ENCODE measurements at places on chromosomes 2 and 18. TPM values are rescaled to one million over a fixed set of nuclear protein-coding genes. Genes with fewer than 3 reads are reported as not detected.

DNA sequence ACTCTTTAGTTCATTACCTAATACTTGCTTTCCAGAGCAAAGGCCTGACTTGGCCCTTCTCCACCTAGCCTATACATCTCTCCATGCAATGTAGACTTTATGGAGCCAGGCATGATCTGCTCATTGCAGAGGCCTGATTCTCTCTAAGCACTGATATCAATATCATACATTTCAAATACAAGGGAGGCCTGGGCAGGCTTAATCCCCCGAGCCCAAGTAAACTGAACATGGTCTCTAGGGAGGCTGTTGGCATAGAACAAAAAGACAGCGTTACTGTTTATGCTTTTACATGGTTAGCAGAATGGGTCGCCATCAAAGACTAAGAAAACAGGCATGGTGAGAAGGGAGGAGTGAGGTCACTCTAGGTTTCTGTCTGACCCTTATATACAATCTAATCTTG is 695.1 kb downstream of the ZEB2 start:
- DNase-seq: no peak

GRCh38 chr2:165369131-165369897 is 100.2 kb upstream of the CSRNP3 start:
- DNase-seq: peak; percentile 51

GRCh38 chr2:212156088-212156487 is 382.5 kb downstream of the ERBB4 start:
- DNase-seq: no peak

DNA sequence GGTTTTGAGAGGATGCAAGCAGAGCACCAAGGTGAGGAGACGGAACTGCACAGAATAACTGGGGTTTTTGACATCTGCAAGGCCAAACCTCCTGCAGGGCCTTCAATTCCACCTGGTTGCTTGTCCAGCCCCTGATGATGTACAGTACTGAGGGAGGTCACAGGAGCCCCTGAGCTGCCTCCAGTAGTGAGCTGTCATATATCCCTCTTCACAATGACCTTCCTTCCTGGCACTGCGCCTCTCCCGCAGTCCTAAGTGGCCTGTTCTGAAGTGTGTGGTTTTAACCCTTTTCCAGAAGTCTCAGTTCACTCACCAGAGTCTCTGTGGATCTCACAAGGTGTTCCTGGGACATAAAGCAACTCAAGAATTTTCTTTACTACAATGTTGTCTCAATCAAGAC is 45.3 kb downstream of the LRRTM1 start:
- DNase-seq: no peak

DNA sequence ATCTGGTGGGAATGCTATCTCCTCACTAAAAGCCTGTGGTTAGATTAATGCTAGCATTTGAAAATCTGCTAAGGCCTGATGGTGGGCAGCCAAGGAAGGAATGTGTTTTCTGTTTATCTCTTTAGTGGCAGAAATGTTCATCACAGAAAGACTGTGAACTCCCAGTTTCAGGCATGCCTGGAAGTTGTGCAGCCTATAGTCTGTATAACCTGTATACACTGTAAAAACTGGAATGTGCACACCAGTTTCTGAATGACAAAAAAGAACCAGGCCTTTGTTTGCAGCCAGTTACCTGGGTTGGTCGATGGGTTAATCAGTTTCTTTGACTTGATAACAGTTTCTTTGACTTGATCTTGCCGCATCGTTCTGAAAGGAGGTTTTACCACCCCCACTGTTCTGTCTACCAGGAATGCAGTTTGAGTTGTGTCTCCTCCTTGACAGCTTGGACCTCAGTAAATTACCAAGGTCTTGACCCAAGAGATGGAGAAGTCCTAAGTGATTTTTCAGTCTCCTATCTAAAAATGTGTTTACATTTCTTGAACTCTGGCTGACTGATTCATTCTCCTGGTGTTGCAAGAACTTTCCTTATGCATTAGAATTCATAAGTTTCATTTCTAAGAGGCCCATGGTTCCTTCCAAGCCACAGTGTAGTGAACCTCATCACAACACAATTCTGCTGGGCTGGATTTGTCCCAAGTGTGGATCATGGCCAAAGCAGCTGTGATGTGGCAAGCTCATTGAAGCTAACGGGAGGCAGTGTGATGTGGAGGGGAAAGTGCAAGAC is 62.2 kb downstream of the KIAA2012 start:
- no peak for DNase-seq

- DNase-seq: no peak
Observed at GRCh38 chr2:8424997-8425900, 256.6 kb upstream of the ID2 start.

GRCh38 chr18:6650747-6651146 is 78.8 kb upstream of the ARHGAP28 start:
- no peak for DNase-seq

GRCh38 chr2:168686452-168687191 is 115.8 kb upstream of the NOSTRIN start:
- DNase-seq: no peak

GRCh38 chr2:222355860-222356259 is 57.1 kb upstream of the PAX3 start:
- no peak for DNase-seq

DNA sequence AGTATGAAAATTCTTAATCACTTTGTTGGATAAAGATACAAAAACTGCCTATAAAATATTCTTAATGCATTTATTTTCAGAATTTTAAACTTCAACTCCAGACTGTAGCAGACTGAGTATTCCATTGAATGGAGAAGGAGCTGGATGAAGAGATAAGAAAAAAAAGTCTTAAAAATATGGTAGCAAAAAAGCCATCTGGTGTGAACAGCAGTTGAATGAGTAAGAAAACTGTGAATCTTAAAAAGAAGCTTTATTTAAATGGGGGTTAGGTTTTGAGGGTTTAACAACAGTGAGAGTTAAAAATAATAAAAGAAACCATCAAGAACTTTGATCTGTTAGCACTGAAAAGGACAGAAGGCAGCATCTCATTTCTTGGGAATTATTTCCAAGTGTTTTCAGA is 91.5 kb downstream of the KCNH7 start:
- no peak for DNase-seq

DNA sequence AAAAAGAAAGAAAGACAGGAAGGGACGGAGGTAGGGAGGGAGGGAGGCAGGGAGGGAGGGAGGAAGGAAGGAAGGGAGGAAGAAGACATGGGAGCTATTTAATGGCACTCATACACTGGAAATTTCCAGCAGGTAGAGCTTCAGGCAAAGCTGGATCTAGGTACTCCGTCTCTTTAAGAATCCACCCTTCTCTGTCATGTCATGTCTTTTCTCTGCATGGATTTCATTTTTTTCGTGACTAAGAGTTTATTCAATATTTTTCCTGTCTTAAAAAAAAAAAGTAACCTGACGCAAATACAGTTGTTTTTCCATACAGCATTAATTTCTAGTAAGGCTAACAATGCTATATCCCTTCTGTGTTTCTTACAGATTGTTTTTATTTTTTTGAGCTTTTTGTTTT is 56.3 kb upstream of the MCFD2 start:
- no peak for DNase-seq

DNA sequence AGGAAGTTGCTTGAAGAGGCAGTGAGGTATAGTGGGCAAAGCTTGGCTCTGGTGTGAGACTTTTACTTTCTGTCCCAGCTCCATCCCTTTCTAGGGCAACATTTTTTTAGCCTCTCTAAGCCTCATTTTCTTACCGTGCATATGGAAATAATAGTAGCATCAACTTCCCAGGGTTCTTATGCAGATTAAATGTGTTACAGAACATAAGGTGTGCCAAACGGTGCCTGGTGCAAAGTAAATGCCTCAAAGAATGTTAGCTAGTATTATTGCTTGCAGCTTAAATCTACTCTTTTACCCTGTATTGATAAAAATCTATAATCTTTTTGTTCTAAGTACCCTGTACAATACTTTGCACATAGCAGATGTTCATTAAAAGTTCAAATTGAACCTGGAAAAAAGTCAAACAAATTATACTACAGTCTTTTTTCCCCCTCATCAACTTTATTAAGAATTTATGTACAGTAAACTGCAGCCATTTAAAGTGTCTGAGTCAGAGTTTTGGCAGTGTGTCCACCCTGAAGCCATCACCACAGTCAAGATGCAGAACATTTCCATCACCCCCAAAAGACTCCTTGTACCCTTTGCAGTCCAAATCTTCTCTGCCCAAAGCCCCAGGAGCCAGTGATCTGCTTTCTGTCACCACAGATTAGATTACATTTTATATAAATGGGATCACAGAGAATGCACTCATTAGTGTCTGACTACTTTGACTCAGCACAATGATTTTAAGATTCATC is 10.6 kb downstream of the MAPRE2 start:
- no peak for DNase-seq

- no peak for DNase-seq
Observed at GRCh38 chr18:2223849-2224248, 347.5 kb downstream of the METTL4 start.

DNA sequence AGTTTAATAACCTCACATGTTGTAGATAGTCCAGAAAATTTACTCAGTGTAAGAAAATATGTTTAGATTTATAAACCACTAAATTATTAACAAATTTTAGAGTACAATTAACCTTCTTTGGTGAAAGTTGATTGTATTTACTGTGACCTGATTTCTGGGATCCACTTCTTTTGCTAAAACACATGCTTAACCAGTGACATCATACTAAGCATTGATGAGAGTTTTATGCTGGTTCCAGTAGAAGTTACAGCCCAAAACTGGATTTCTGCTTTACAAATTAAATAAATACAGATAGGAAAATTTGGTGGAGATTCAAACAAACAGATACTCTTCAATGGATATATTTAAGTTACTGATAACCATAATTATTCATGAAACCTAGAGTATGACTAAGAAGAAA is 40.9 kb downstream of the RBBP8 start:
- no peak for DNase-seq

DNA sequence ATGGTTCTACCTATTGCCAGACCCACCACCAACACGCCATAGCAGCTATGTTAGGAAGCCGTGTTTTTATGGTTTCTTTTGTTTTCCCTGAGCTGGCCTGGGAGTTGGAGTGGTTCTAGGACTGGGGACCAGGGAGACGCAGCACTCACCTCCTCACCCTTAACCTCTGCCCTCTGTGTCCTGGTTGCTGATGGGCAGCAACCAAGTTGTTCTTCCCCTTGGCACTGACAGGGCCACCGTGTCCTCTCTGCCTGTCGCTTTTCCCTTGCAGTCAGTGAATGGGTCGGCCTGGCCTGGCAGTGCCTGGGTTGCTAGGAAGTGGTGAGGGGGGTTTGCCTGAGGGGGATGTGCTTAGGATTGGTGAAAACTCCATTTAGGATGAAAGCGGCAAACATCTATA is 197.1 kb upstream of the GATA6 start:
- DNase-seq: no peak

DNA sequence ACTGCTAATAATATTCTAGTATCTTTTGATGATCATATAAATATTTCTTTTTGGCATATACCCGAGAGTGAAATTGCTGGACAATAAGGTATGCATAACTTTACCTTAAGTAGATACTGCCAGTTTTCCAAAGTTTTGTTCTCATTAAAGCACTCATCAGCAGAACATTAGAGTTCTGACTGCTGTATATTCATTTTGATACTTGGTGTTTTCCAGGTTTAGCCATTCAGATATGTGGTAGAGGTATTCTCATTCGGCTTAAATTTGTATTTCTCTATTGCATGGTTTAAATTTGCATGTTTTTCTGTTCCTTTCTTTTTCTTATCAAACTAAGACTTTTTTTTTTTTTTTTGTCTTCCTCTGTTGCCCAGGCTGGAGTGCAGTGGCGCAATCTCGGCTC is 18.2 kb downstream of the CYBRD1 start:
- DNase-seq: no peak

- DNase-seq: no peak
Observed at GRCh38 chr2:123958011-123958410, 67.1 kb upstream of the CNTNAP5 start.

DNA sequence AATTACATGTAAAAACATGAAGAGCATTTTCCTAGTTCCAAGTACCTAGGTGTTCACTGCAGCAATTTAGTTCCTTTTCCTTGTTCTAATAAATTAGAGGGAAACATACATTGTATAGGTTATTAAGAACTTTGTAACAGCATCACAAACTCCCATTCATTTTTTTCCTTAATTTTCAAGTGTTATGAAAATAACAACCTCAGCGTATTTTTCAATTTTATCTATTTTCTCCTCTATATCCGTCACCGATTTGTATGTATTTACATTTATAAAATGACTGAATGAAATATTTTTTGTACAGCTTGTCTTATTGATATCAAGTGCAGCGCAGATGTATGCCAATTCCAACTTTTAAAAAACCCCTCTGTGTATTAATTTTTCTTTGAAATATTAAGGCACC is 44.0 kb downstream of the ZCCHC2 start:
- no peak for DNase-seq

DNA sequence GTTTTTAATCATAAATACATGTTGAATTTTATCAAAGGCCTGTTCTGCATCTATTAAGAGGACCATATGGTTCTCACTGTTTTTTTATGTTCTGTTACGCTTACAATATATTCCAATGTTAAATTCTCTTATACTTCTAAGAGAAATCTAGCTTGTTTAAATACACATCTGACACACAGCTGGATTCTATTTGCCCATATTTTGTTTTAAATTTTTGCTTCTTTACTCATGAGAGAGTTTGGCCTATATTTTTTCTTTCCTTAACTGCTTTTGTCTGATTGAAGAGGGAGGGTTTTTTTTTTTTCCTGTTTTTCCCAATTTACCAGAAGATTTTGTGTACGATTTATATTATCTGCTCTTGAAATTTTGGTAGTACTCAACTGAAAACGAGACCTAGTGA is 34.9 kb downstream of the RNF144A start:
- no peak for DNase-seq

DNA sequence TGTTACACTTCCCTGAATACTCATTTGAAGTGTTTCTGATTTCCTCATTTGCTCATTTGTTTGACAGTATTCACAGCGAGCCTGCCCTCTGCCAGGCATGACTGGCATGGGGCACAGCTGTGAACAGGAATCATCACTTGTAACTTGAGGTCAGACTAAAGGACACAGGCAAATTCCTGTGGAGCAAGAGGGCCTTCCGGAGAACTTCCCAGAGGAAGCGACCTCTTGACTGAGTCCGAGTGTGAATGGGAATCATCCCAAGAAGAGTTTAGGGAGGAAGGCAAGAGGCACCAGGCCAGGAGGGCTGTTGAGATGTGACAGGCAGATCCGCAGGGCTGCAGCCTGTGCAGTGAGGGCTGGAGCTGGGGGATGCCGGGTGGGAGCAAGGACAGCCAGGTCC is 45.4 kb downstream of the LIMS1 start:
- no peak for DNase-seq

Gene KLHL41
- 2.3 TPM for total RNA-seq

Gene AQP4
- total RNA-seq: 1.5 TPM

Gene C2orf92
- total RNA-seq: 49.5 TPM

Gene ST8SIA3
- total RNA-seq: not detected

Gene KLHL29
- total RNA-seq: 14.7 TPM

Gene TLK1
- 34.1 TPM for total RNA-seq

Gene RTP5
- total RNA-seq: 0.15 TPM
